ENCODE measurements at places on chromosomes 4 and X.

DNA sequence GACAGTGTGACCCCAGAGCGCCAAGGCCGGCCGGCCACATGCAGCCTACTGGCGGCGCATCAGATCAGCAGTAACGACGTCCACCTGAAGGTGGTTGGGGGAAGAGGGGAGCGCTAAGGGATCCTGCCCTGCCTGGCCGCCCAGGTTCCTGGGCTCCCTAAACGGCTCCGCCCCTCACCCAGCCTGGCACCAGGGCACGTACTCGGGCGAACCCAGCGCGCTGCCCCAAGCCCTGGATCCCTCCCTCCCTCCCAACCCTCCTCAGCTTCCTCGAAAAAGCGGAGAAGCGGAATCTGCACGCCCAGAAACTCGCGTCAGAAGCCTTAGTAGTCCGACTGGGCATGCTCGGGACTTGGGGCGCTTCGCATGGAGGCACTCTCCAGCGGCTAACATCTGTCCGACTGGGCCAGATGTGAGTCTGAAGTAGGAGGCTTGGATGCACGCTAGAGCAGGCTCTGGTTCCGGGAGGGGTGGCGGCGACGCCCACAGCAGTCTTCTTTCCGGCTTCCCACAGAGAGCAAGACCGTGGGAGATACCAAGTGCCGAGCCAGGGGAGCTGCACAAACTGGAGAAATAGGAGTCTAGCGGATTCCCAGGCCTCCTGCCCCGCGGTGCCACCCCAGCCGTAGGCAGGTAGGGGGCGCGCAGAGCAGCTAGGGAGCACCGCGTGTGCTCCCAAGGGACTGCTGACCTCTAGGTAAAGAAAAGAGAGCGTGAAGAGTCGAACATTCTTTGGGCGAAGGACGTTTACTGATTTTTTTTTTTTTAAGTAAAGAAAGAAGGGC, 114.3 kb upstream of the TEX13C start:
- DNase-seq, result no peak

GRCh38 chrX:5748586-5749150, 480.0 kb downstream of the NLGN4X start:
- DNase-seq, result no peak

GRCh38 chr4:154082760-154083535, 294.1 kb upstream of the SFRP2 start:
- DNase-seq, result no peak

- no peak for DNase-seq
These were observed at the start of gene MAOB for GRCh38 chrX:43882294-43882681. Gene MAOB, minus strand, starts transcription at chrX:43882450. Its CDS starts 151 bp downstream, at chrX:43882299.

- no peak for DNase-seq
These were observed 110.1 kb upstream of the MED14 start for GRCh38 chrX:40845331-40845911.

DNA sequence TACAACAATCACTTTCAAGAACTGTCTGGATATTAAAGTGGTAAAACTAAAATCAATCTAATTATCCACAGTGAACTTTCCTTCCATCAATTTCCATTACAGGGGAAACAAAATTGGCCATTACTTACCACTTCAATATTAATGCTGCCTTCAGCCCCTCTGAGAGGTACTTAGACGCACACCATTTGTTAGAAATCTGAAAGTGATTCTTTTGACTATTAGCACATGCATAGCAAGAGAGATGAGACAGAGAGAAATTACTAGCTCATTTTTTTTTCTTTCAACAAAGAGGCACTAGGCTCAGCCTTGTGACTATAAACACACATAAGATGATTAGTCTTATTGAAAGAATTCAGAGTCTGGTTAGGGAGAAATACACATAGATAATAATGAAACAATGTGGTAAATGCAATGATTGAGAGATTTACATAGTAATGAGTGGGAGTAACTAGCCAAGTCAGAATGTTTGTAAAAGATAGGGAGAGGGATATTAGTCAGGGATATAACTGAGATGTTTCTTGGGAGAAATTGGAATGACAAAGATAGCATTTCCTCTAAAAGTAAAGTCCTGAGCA, 93.3 kb downstream of the YIPF7 start:
- no peak for DNase-seq

- DNase-seq, result no peak
These were observed 816 bp downstream of the EREG start for GRCh38 chr4:74365761-74366160.

DNA sequence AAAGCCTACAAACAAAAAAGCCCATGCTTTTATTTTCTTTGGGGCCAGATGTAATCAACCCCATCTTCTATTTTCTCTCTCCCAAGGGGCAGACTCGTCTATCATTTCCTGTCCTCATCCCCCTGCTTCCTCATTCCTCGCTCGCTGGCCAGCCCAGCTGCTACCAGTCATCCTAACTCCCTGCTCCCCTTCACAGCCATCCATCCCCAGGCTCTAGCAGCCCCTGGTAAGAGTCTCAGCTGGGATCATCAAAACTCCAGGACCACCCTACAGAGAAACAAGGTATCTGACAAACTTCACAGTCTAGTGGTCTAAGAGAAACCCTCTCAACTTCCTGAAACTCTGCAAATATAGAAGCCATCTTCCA, 23.6 kb downstream of the SH3KBP1 start:
- DNase-seq, result no peak

DNA sequence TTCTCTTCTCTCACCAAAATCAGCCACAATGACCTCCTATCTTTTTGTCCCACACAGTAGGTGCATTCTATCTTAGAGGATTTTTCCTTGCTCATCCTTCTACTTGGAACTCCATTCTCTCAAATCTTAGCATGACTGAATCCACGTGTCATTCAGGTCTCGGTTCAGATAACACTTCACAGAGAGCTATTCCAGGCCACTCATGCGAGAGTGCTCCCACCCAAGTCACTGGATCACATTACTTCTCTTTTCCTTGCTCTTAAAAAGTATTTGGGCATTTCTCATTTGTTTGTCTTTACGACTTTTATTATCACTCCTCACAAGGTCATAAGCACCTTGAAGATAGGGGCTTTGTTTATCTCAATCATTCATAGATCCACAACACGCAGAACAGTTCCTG, 647.5 kb upstream of the TENM3 start:
- no peak for DNase-seq

- no peak for DNase-seq
These were observed 14.9 kb downstream of the NRK start for GRCh38 chrX:105837232-105837631.

DNA sequence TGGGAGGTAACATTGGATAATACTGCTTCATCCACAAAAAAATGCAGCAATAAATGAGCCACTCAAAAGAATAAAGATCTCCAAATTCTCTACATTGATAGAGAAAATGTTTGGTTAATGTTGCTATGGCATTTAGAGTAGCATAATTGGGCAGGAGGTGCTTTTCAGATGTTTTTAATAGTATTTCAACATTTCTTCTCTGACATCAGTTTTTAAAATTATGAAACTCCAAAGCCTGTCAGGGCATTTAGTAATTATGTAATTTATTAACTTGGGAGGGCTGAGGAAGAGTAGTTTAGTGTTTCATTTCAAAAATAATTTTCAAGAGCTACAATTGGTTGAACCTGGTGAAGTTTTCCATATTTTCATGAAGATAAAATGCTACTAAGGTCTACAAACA, 211.3 kb upstream of the INTU start:
- no peak for DNase-seq

DNA sequence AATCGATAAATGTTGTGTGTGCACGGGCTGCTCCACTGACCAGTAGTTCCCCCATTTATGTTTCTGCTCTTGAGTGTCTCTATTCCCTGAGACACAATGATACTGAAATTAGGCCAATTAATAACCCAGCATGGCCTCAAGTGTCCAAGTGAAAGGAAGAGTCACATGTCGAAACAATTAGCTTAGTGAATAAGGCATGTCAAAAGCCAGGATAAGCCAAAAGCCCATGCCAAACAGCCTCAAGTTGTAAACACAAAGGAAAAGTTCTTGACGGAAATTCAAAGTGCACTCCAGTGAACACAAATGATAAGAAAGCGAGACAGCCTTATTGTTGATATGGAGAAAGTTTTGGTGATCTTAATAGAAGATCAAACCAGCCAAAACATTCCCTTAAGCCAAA, 167.1 kb upstream of the C1QTNF7 start:
- DNase-seq, result no peak

- DNase-seq, result no peak
These were observed 732.1 kb downstream of the STIM2 start for GRCh38 chr4:27592738-27593137.

GRCh38 chr4:145827885-145828284, 110.7 kb downstream of the ZNF827 start:
- no peak for DNase-seq

- no peak for DNase-seq
These were observed 488.9 kb upstream of the FAT1 start for GRCh38 chr4:187212446-187213080.

DNA sequence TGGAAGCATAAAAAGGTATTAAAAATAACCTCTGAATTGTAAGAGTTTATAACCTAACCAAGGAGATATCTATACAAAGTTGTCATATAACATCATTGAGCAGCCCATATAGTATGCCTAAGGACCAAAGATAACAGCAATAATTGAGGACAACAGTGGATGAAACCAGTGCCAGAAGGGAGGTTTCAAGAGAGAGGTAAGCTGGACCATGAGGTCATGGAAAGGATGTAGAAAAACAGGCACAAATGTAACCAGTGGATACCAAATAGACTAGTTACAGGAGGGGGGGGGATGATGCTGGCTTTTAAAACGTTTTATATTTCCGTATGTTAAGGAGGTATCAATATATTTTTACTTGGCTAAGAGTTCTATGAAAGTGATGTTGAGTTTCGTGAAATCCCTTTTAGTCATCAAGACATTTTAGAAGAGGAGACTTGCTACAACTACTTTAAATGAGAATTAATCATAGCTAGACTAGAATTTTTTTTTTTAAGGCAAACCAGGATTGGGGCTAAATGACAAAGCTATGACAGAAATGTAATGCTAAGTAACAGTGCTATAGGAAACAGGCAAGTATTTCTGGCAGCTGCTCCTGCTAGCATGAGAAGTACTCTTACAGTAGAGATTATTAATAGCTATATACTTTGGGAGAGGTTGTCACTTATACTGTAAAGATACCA, 161.1 kb downstream of the FBXW7 start:
- DNase-seq, result no peak

- DNase-seq, result no peak
These were observed 15.5 kb downstream of the PFKFB1 start for GRCh38 chrX:54978448-54978847.

DNA sequence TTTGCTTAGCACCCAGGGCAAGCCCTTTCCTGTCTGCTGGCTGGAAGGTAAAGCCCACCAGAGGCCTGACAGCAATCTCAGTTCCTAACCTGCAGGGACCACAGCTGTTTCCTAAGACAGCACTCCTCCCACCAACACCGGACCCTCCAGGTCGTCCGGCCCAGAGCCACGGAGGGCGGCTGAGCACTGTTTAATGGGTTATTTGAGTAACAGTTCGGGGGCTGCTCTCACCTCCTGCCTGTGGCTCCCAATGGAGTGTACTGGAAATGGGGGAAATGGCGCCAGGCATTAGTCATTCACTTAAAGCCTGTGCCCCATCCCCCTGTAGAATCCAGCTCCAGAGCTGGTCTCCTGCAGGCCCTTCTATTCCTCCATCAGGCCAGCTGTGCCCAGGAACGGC, 81.6 kb upstream of the ADRA2C start:
- DNase-seq, result no peak

- DNase-seq, result no peak
These were observed 80.0 kb downstream of the KCTD8 start for GRCh38 chr4:44368413-44369167.

DNA sequence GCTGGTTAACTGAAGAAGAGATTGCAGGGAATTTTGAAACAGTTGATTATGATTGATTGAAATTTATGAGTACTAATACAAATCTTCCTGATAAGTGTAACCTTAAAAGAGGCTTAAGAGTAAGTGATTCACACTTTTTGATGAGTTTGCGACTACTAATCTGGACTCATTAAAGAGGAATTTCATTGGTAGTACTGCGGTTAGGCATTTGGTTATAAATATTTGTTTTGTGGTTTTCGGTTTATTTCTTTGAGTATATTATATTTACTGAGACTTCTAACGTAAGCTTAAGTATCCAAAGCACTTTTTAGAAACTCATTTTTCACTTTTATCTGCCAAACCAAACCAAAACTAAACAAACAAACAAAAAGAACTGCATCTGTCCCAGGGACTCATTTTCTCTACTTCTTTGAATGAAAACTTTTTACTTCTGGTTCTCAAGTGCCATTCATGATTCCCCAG, 20.7 kb downstream of the SLIT2 start:
- no peak for DNase-seq

- no peak for DNase-seq
These were observed 271.8 kb upstream of the TENM3 start for GRCh38 chr4:181971411-181971810.

DNA sequence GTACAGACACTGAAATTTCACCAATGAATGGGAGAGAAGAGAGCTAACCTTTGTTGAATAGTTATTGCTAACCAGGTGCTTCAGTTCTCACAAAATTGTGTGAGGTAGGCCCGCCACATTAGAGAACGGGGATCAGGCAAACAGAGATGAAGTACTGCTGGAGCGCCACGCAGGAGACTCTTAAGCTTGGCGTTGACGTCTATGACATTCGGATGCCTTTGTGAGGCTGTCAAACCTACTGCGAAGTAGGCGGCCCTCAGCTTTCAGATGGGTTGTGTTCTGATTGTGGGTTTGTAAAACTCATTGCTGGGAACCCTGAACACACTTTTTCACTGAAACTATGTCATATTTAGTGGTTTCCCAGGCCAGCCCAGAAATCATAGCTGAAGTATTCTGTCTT, 173.6 kb downstream of the CBR4 start:
- DNase-seq, result no peak

- DNase-seq, result no peak
These were observed 42.4 kb downstream of the SLC7A11 start for GRCh38 chr4:138199568-138200235.

DNA sequence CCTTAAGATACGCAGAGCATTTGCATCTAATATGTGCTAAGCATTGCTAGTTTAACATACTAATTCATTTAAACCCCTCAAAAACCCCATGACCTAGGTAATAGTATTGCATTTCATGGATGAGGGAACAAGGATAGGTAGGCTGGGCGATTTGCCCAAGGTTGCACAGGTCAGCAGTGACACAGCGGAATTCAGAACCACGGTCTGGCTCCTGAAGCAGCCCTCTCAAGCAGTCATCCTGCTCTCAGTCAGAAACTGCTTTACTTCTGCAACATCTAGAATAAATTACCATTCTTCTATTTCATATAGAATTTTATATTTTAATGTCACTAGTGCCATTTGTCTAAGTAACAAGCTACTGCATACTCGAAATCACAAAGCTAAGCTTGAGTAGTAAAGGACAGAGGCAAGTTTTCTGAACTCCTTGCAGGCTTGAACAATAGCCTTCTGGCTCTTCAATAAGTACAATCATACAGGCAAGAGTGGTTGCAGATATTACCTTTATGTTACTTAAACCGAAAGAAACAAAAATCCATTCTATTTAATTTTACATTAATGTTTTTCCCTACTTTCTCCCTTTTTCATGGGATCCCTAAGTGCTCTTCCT, 555 bp upstream of the SPP1 start:
- no peak for DNase-seq

DNA sequence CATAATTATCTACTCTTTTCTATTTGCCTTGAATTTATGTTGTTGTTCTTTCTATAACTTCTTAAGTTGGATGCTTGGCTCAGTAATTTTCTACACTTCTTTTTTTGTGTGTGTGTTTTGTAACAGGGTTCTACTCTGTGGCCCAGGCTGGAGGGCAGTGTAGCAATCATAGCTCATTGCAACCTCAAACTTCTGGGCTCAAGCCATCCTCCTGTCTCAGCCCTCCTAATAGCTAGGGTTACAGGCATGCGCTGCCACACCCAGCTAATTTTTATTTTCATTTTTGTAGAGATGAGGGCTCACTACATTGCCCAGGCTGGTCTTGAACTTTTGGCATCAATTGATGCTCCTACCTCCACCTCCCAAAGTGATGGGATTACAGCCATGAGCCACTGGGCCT, 20.7 kb upstream of the UCHL1 start:
- DNase-seq, result no peak

All from hematopoietic multipotent progenitor cell treated with erythropoietin and hydrocortisone succinate and interleukin-3 and kit ligand, for 15 days (in vitro differentiated cells).